ENCODE measurements at places on chromosomes 3 and 15.

DNA sequence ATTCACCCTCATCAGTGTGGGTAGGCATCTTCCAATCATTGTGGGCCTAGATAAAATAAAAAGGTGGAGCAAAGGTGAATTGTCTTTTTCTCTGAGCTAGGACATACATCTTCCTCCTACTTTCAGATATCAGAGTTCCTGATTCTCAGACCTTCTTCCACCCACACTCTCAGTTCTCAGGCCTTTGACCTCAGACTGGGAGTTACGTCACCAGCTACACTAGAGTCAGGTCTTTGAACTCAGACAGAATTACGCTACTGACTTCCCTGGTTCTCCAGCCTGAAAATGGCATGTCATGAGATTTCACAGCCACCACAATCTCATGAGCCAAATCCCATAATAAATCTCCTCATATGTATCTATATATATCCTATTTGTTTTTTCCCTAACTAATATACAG is 39.0 kb downstream of the STRIT1 start:
- DNase-seq = no peak

DNA sequence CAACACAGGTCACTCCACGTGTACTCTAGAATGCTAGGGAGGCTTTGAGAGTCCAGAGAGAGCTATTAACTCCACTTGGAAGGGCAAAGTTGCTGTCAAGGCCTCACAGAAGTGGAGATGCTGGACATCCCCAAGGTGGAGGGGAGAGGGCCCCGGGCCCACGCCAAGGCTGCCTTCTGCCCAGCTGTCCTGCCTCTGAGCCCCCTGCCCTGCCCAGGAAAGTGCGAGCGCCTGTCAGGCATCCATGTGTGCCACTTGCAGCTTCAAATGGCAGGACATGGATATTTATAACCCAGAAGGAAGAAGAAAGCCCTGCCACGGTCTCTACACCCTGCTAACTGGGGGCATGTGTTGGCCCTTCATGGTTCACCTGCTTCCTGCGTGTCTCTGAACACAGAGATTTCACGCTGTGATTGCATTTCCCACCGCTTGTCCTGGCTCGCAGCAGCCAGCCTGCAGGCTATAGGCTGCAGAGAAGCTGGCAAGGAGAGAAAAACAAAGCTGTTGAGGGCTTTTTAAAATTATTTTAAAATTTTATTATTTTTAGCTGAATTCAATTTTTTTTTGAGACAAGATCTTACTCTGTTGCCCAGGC is 17.0 kb downstream of the ANKDD1A start:
- DNase-seq = no peak

GRCh38 chr3:146780251-146780650 is 175.1 kb upstream of the PLSCR5 start:
- no peak for DNase-seq

- no peak for DNase-seq
Measured at GRCh38 chr3:151107701-151108100, 22.2 kb downstream of the MED12L start.

- DNase-seq = no peak
Measured at GRCh38 chr3:157064402-157064801, 95.5 kb downstream of the CCNL1 start.

DNA sequence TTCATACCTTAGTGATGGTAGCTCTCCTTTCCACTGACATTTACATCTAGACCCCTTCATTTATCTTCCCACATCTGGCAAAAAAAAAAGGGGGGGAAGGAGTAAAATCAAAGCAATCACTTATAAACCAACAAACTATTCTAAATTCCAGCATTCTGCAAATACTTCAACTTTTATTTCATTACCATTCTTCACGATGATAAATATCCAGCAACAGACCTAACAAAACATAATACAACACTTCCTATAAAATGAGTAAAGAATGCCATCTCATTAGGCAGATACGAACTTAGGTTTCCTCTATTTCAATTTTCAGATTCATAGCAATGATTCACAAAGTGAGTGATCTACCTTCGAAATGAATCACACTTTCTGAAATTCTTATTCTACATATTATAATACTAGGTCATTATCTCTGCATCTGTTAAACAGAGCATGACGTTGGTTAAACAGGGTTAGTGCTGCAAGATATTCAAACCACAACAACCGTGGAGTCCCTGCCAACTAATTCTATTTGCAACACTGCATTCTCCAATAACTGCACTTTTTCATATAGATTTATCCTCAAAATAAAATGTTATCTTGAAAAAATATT is at the start of gene LRRFIP2:
LRRFIP2 (minus strand) TSS at position 51 of the 595 bp plus-strand sequence. CDS start 25,599 bp downstream, outside the sequence.
- DNase-seq = no peak

DNA sequence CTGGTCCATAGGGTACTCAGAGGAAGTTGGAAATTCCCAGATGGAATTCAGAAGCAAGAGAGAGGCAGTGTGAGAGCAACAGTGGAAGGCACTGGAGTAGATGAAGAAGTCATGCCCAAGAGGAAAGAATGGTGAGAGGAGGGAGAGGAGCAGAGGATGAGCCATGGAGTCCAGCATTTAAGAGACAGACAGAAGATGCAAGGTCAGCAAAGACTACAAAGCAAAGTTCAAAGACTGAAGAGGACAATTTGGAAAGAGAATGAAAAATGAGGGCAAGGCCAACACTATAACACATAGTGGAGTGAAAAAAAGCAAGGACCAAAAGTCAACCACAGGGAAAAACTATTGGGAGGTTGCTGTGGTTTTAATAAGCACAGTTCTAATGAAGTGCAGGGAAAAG is 178.7 kb downstream of the SSR3 start:
- no peak for DNase-seq

DNA sequence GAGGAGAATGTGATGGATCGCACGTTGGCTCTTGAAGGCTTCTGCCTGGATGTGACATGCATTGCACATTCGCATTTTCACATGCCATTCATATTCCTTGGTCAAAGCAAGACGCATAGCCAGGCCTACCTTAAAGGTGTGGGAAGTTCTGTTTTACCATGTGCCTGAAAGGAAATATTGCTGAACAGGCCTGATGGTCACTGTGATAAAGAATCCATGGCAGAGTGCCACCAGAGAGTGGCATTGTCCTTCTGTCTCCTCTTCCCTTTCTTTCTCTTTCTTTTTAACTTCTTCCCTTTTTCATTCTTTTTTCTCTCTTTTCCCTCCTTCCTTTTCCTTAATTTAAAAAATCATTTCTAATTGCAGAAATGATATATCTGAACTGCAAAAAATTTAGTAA is 15.9 kb upstream of the MITF start:
- no peak for DNase-seq

GRCh38 chr3:136250903-136251460 is 842 bp downstream of the PCCB start:
- peak; percentile 50 for DNase-seq

DNA sequence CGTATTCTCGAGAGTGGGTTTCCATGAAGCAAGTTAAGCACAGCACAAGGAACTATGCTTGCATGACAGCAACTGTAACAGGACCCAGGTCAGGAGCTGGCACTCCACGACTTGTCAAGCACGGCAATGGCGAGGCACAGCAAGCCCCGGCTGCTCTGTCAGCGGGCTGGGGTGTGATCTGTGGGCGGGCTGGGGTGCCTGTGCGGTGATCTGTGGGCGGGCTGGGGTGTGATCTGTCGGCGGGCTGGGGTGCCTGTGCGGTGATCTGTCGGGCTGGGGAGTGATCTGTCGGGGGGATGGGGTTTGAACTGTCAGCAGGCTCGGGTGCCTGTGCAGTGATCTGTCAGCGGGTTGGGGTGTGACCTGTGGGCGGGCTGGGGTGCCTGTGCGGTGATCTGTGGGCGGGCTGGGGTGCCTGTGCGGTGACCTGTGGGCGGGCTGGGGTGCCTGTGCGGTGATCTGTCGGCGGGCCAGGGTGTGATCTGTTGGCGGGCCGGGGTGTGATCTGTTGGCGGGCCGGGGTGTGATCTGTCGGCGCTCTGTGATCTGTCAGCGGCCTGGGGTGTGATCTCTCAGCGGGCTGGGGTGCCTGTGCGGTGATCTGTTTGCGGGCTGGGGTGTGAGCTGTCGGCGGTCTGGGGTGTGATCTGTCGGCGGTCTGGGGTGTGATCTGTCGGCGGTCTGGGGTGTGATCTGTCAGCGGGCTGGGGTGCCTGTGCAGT is 205.7 kb downstream of the XXYLT1 start:
- no peak for DNase-seq

DNA sequence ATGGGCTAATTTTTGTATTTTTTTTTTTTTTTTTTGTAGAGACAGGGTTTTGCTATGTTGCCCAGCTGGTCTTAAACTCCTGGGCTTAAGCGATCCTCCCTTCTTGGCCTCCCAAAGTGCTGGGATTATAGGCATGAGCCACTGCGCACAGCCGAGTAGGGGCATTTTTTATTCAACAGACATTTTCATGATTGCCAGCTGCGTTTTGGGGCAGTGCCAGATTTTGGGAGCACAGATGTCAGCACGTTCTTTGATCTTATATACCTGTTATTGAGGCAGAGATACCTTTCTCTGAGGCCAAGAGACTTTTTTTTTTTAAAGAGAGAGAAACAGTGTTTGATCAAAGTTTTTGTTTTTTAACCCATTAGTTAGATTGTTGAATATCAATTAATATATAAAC is 16.8 kb downstream of the NEO1 start:
- no peak for DNase-seq

- DNase-seq = no peak
Measured at GRCh38 chr15:36888011-36888992, 212.0 kb downstream of the MEIS2 start.

GRCh38 chr3:52231502-52232278 is 6.2 kb upstream of the TLR9 start:
- DNase-seq = no peak

GRCh38 chr15:95503107-95503506 is 827.4 kb upstream of the NR2F2 start:
- DNase-seq = no peak

DNA sequence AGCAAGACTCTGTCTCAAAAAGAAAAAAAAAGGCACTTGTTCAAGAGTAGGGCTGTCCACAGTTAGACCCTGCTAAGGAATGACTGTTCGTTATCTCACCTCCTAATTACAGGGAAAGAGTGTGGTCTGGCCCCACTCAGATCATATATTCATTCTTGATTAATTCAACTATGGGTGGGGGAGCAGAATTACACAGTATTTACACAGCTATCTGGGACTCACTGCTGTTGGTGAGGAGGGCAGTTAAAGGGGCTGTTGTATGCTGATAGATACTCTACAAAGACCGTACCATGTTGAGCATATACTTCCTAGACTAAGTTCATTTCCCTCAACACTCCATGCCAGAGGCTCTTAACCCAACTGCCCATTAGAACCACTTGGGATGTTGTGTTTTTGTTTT is 3.8 kb upstream of the ZNF620 start:
- DNase-seq = no peak

DNA sequence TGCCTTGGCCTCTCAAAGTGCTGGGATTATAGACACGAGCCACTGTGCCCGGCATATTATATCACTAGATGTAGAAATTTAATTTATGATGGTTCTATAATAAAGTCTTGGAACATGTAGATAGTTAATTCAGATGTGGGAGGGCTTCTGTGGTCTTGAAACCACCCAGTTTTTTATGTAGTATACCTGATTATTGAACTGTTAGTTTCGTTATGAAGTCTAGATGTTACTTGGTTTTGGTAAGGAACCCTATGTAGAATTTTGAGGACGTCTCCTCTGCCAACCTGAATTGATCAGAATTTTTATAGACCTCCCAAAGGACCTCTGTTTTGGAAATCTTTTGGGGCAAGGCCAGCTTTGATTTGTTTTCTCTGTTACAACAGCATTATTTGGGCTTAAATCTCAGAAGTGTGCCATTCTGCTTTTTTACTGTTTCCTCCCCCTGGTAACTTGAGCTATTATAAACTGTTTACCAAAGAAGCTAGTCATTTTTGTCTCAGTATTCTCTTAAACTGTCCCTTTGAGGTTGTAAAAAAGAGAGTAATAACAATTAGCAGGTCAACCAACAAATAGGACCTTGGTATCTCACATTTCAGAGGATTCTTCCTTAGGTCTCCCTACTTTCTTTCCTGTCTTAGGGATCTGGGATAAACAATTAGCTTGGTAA is 20.8 kb downstream of the AKAP13 start:
- no peak for DNase-seq

- no peak for DNase-seq
Measured at GRCh38 chr3:43081796-43082195, 24.1 kb downstream of the POMGNT2 start.

- no peak for DNase-seq
Measured at GRCh38 chr15:41557673-41558399, 1.2 kb upstream of the TYRO3 start.

DNA sequence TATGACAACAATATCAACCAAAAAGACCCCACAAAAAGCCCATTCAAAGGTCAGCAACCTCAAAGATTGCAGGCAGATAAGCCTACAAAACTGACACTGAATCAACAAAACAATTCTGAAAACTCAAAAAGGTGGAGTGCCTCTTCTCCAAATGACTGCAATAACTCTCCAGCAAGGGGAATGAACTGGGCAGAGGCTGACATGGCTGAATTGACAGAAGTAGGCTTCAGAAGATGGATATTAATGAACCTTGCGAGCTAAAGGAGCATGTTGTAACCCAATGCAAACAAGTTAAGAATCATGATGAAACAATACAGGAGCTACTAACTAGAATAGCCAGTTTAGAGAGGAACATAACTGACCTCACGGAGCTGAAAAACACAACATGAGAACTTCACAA is 20.4 kb upstream of the SLC25A38 start:
- DNase-seq = no peak

- no peak for DNase-seq
Measured at GRCh38 chr3:146894406-146894805, 289.3 kb upstream of the PLSCR5 start.

GRCh38 chr3:105490045-105490444 is 123.3 kb downstream of the ALCAM start:
- DNase-seq = no peak

DNA sequence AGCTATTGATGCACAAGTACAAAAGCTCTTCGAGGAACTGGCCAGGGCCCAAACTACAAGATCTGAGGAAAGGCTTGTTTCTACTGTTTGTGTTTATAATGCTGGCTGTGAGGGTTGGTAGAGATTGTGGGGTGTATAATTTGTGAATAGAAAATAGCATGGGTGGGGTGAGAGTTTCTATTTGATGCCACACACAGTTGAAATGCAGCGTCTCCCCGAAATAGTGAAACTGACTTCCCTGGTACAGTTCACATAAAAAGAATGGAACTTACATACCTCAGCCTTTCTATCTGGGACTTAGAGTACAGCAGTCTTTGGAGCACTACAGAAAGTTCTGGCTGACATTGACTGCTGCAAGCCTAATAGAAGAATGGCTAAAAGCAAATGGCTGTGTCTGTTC is 91.3 kb downstream of the DTWD1 start:
- DNase-seq = no peak

DNA sequence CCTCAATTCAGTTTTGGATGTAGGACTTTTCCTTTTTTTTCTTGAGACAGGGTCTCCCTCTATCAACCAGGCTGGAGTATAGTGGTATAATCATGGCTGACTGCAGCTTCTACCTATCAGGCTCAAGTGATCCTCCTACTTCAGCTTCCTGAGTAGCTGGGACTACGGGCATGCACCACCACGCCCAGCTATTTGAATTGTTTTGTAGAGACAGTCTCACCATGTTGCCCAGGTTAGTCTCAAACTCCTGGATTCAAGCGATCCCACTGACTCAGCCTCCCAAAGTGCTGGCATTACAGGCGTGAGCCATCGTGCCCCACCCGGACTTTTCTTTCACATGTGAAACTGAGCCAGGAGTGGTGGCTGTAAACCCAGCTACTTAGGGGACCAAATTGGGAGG is 3.5 kb downstream of the RNU5B-1 start:
- DNase-seq = no peak

- DNase-seq = no peak
Measured at GRCh38 chr15:65189102-65189740, 4.1 kb upstream of the CLPX start.

All from cerebellar nuclear complex (tissue), 1 donor.